ENCODE measurements at places on chromosomes 13 and 19. TPM values are rescaled to one million over a fixed set of nuclear protein-coding genes. Genes with fewer than 3 reads are reported as not detected.

TRMT1 gene
- total RNA-seq, result 19.2 TPM

VN1R2 gene
- not detected for total RNA-seq

FXYD7 gene
- total RNA-seq, result not detected

PSG11 gene
- not detected for total RNA-seq

FFAR1 gene
- not detected for total RNA-seq

PRR36 gene
- total RNA-seq, result 0.09 TPM

IZUMO4 gene
- 1.4 TPM for total RNA-seq

SLC25A41 gene
- total RNA-seq, result not detected

LRRC63 gene
- total RNA-seq, result 0.41 TPM

SEMA6B gene
- 1.7 TPM for total RNA-seq

PLPPR3 gene
- total RNA-seq, result 0.33 TPM

MAB21L1 gene
- total RNA-seq, result 3.7 TPM

CGB5 gene
- total RNA-seq, result not detected

COX6B2 gene
- total RNA-seq, result not detected

OSCAR gene
- total RNA-seq, result 0.63 TPM

AP1M2 gene
- total RNA-seq, result not detected

RNF113B gene
- total RNA-seq, result not detected

TSKS gene
- total RNA-seq, result 0.57 TPM

KLK15 gene
- not detected for total RNA-seq

PODNL1 gene
- total RNA-seq, result 1.6 TPM

ZNF493 gene
- total RNA-seq, result 19.1 TPM

DHDH gene
- total RNA-seq, result not detected

FLT3LG gene
- total RNA-seq, result 5.4 TPM

TTC9B gene
- not detected for total RNA-seq

METTL21C gene
- 1.8 TPM for total RNA-seq

ZNF296 gene
- total RNA-seq, result not detected
